Activated CD8-positive, alpha-beta T cell treated with anti-CD3 and anti-CD28 coated beads, Interleukin-2, amount 10 ng/mL, durations not matched to agents 7 days and 5 days (primary cell): ENCODE measurements at places on chromosomes 13 and 19. TPM values are rescaled to one million over a fixed set of nuclear protein-coding genes. Genes with fewer than 3 reads are reported as not detected.

Gene PTPRH
- total RNA-seq, result not detected

Gene ZNF274
- total RNA-seq, result 32.8 TPM

Gene TNFSF9
- 1.7 TPM for total RNA-seq

Gene PPFIA3
- 2.2 TPM for total RNA-seq

Gene NLRP11
- not detected for total RNA-seq

Gene CBLC
- total RNA-seq, result not detected

Gene CYP2F1
- total RNA-seq, result not detected

Gene BEST2
- total RNA-seq, result not detected

Gene KLK10
- total RNA-seq, result not detected

Gene ZIC5
- not detected for total RNA-seq

Gene RAD23A
- total RNA-seq, result 138 TPM
